CD8-positive, alpha-beta memory T cell (primary cell): ENCODE measurements at places on chromosomes 11 and 22. TPM values are rescaled to one million over a fixed set of nuclear protein-coding genes. Genes with fewer than 3 reads are reported as not detected.

Gene HORMAD2
- not detected for total RNA-seq

Gene OVOL1
- not detected for total RNA-seq

Gene IFITM10
- 0.95 TPM for total RNA-seq

GRCh38 chr11:2531277-2531986, 86.6 kb downstream of the KCNQ1 start:
- peak; percentile 77 for DNase-seq

DNA sequence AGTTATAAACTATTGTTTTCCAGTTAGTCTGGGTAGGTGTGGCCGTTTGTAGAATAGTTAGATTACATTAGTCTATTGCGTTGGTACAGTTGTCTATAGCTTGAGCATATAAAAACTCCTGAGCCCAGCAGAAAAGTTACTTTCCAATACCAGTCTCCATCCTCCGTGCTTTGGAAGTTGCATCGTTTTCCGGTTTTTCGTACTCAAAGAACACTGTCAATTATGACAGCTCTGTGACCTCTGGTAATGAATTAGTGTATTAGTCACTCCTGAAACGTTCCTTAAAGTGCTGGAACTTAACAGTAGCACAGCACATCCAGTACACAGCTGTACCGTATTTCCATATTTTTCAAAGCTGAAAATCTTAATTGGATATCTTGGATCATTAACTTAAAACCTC, 808 bp upstream of the MSANTD2 start:
- DNase-seq: no peak

- no peak for DNase-seq
Measured at GRCh38 chr11:100942016-100942415, 187.6 kb downstream of the PGR start.

GRCh38 chr11:927871-928270, 2.2 kb downstream of the AP2A2 start:
- DNase-seq: peak; percentile 35

DNA sequence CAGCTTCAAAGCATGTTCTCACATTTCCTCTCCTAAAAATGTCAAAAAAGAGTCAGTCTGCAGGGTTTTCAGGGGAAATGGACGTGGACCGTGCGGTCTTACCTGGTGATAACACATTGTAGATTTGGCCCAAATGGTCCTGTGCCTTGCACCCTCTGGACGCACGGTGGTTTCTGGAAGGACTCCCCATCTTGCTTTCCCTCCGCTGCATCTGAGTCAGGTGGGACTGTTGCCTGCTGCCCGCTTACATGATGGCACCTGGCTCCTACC, 1290.1 kb downstream of the TBC1D22A start:
- no peak for DNase-seq
